ENCODE measurements at places on chromosomes 13 and 19.
A peak's percentile ranks its signal among the peaks of the same experiment; 100 is the strongest.

DNA sequence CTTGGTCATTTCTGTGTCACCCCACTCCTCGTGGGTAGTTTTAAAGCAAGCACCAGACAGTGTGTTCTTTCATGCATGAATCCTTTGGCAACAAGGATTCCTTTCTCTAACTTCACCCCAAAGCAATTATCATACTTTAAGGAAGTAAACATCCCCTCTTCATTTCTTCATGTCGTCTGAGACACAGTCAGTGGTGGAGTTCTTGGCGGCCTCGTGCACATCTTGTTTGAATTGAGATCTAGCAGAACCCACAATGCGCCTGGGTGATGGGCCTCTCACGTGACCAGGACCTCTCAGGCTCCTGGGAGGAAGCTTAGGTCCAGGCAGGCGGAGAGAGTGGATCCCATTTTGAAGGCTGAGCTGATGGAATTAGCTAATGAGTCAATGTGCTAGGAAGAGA lies 2.6 kb downstream of the ACSBG2 start:
- H3K4me1 ChIP-seq, result no peaks in the 10 kb centered on the region
- no peak overlapping the region for H3K4me3 ChIP-seq
- H3K36me3 ChIP-seq, result no peaks in the 10 kb centered on the region
- no peak overlapping the region for H3K27ac ChIP-seq
- H3K27me3 ChIP-seq, result peaks cover 3% of the 10 kb centered on the region
- ATAC-seq, result no peak

GRCh38 chr13:65301506-65301905 lies 1928.6 kb downstream of the PCDH9 start:
- H3K27ac ChIP-seq, result no peak overlapping the region
- H3K27me3 ChIP-seq, result no peaks in the 10 kb centered on the region
- no peaks in the 10 kb centered on the region for H3K4me1 ChIP-seq
- H3K36me3 ChIP-seq, result no peaks in the 10 kb centered on the region

DNA sequence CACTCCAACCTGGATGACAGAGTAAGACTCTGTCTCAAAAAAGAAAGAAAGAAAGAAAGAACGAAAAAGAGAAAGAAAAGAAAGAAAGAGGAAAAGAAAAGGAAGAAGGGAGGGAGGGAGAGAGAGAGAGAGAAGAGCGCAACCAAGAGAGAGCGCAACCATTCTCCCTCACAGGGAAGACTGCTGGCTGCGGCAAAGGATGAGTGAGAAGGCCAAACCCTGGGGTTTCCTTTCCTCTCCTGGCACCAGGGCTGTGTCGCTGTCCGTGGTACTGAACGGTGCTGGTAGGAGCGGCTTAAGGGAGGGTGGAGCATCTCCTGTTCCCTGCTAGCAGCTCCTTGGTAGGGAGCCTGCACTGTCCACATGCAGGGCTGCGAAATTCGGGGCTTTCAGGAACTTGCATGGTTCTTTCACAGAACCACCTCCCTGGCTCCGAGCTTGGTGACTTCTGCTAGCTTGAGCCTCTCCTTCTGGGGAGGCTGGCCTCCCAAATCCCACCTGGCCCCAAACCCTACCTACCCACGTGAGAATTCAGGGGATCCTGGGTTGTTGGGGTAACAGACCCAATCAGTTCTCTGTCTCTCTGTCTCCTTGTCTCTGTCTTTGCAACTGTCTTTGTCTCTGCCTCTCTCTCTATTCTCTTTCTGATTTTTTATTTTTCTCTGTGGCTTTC lies 51.1 kb upstream of the ZNRF4 start:
- no peaks in the 10 kb centered on the region for H3K4me1 ChIP-seq
- peak; percentile 59 for ATAC-seq
- H3K27ac ChIP-seq, result no peak overlapping the region
- no peaks in the 10 kb centered on the region for H3K36me3 ChIP-seq

- H3K4me3 ChIP-seq, result no peak overlapping the region
- H3K27ac ChIP-seq, result no peak overlapping the region
- H3K36me3 ChIP-seq, result no peaks in the 10 kb centered on the region
- no peaks in the 10 kb centered on the region for H3K4me1 ChIP-seq
- no peak for ATAC-seq
Observed at GRCh38 chr13:27341616-27342015, 71.0 kb downstream of the RASL11A start.

GRCh38 chr13:79429309-79429708 lies 23.3 kb upstream of the RBM26 start:
- peak; percentile 66 for ATAC-seq
- no peaks in the 10 kb centered on the region for H3K4me1 ChIP-seq
- no peak overlapping the region for H3K27ac ChIP-seq
- no peaks in the 10 kb centered on the region for H3K36me3 ChIP-seq

DNA sequence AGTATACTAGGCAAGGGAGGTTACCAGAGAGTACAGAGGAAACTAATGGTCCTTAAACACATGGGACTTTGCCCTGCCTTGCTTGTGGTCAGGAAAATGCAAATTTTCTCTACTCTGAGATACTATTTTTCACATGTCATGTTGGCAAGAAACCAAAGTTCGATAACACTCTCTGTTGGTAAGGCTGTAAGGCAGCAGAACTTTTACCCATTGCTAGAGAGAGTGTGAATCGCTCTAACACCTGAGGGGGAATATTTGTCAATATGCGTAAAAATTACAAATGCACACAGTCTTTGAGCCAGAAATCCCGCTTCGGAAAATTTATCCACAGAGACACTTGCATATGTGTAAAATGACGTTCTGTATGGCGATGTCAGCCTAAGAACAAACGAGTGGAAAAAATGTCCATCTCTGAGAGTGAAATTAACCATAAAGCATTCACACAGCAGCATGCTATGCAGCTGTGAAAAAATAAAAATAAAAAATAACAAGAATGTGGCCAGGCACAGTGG lies 9.5 kb upstream of the RFX1 start:
- no peaks in the 10 kb centered on the region for H3K4me1 ChIP-seq
- no peak overlapping the region for H3K27ac ChIP-seq
- no peak overlapping the region for H3K4me3 ChIP-seq
- no peaks in the 10 kb centered on the region for H3K27me3 ChIP-seq
- peak; percentile 48 for ATAC-seq

- H3K36me3 ChIP-seq, result no peaks in the 10 kb centered on the region
- H3K4me3 ChIP-seq, result peak overlapping the region; percentile 79
- no peak for ATAC-seq
Observed at GRCh38 chr19:18637673-18638630, 1.1 kb downstream of the KLHL26 start.

GRCh38 chr13:90835826-90836225 lies 511.7 kb upstream of the MIR17HG start:
- ATAC-seq, result no peak
- no peaks in the 10 kb centered on the region for H3K36me3 ChIP-seq
- H3K4me3 ChIP-seq, result no peak overlapping the region
- H3K27ac ChIP-seq, result no peak overlapping the region
- H3K4me1 ChIP-seq, result no peaks in the 10 kb centered on the region

DNA sequence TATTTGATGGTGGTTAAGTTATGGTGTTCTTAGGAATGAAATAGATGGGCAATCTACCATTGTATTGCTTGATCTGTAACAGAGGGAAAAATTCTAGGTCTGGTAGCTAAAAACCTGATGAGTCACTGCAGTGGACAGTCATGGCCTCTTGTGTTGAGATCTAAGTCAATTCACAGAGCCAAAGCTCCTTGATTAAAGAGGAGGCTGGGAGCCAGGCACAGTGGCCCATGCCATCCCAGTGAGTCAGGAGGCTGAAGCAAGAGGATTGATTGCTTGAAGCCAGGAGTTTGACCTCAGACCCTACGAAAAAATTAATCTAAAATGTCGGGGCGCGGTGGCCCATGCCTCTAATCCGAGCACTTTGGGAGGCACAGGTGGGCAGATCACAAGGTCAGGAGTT lies 67.1 kb upstream of the KPNA3 start:
- no peaks in the 10 kb centered on the region for H3K36me3 ChIP-seq
- H3K27ac ChIP-seq, result no peak overlapping the region
- peaks cover 5% of the 10 kb centered on the region for H3K4me1 ChIP-seq

DNA sequence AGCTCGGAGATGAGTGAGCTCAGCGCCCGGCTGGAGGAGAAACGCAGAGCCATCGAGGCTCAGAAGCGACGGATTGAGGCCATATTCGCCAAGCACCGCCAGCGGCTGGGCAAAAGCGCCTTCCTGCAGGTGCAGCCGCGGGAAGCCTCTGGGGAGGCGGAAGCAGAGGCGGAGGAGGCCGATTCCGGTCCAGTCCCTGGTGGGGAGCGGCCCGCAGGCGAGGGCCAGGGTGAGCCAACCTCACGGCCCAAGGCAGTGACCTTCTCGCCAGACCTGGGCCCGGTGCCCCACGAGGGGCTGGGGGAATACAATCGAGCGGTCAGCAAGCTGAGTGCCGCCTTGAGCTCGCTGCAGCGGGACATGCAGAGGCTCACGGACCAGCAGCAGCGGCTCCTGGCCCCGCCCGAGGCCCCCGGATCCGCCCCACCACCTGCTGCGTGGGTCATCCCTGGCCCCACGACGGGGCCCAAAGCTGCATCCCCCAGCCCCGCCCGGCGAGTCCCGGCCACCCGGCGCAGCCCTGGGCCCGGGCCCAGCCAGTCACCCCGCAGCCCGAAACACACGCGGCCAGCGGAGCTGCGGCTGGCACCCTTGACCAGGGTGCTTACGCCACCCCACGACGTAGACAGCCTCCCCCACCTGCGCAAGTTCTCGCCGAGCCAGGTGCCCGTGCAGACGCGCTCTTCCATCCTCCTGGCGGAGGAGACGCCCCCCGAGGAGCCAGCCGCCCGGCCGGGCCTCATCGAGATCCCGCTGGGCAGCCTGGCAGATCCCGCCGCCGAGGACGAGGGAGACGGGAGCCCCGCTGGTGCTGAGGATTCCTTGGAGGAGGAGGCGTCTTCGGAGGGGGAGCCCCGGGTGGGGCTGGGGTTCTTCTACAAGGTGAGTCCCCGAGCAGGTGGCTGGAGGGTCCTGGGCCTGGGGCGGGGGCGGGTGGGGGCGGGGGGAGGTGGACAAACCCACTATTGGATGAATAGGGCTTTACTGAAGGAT lies 16.8 kb downstream of the XAB2 start:
- no peak overlapping the region for H3K27ac ChIP-seq
- H3K27me3 ChIP-seq, result no peaks in the 10 kb centered on the region
- ATAC-seq, result no peak

DNA sequence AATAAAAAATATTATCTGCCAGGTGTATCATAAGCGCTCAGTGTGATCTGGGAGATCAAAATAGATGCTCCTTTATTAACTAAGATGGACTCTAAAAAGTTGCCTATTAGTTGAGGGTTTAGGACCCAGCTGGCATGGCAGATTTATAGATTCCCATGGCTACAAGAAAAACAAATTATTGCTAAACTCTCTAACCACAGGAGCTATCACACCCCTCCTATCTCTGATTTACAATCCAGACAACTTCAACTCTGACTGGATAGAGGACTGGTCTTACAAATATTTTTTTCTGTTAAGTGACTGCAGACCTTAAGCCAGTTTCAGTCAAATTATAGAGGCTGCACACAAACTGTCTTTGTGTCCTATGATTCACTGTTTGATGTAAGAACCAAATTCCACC lies 45.4 kb upstream of the MYCBP2 start:
- no peak overlapping the region for H3K27ac ChIP-seq
- H3K4me1 ChIP-seq, result peaks cover 5% of the 10 kb centered on the region
- H3K27me3 ChIP-seq, result no peaks in the 10 kb centered on the region
- H3K4me3 ChIP-seq, result no peak overlapping the region
- H3K36me3 ChIP-seq, result no peaks in the 10 kb centered on the region

GRCh38 chr13:102138635-102139190 lies 263.1 kb downstream of the FGF14 start:
- no peaks in the 10 kb centered on the region for H3K27me3 ChIP-seq
- H3K36me3 ChIP-seq, result no peaks in the 10 kb centered on the region
- H3K4me1 ChIP-seq, result no peaks in the 10 kb centered on the region
- H3K4me3 ChIP-seq, result no peak overlapping the region
- no peak overlapping the region for H3K27ac ChIP-seq

DNA sequence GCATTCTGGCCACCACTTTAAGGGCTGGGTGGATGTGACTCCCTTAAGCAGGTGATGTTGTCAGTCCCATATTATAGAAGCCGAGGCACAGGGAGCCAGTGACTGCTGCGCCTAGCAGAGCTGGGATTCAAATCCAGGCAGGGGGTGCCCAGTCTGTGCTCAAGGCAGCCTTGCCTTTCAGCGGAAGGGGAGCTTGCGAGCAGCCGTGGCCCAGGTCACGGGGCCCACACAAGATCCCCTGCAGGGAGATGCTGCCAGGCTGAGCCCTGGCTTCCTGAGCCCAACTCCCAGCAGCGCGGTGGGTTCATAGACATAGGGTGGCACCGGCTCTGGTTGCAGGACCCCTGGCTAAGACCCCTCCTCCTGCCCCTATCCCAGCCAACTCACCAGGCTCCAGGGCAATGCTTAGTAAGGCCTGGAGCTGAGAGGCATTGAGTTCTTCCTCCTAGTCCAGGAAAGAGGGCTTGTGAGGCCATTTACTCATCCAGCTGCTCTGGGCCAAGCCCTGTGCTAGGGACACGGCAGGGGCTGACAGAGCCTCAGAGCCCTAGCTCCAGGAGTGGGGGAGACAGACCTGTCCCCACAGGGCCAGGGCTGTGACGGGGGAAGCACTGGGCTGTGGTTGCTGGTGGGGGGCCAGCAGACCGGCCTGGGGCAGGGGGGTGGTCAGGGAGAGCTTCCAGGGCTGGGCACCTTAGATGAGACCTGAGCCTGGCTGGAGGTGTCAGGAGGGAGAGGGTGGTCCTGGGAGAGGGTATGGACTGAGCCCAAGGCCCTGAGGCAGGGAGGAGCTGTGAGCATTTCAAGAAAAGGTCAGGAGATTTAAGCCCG lies 9.6 kb downstream of the CAPN12 start:
- H3K4me1 ChIP-seq, result peaks cover 27% of the 10 kb centered on the region
- peak overlapping the region; percentile 88 for H3K27ac ChIP-seq
- peaks cover 36% of the 10 kb centered on the region for H3K36me3 ChIP-seq
- no peaks in the 10 kb centered on the region for H3K27me3 ChIP-seq
- ATAC-seq, result peak; percentile 9

- H3K27ac ChIP-seq, result peak overlapping the region; percentile 19
- peak overlapping the region; percentile 72 for H3K4me3 ChIP-seq
- H3K4me1 ChIP-seq, result no peaks in the 10 kb centered on the region
Observed at GRCh38 chr19:4474514-4475022, 2.5 kb downstream of the HDGFL2 start.

GRCh38 chr19:53644061-53644816 lies 12.4 kb downstream of the DPRX start:
- H3K4me3 ChIP-seq, result no peak overlapping the region
- no peaks in the 10 kb centered on the region for H3K36me3 ChIP-seq
- no peaks in the 10 kb centered on the region for H3K27me3 ChIP-seq

DNA sequence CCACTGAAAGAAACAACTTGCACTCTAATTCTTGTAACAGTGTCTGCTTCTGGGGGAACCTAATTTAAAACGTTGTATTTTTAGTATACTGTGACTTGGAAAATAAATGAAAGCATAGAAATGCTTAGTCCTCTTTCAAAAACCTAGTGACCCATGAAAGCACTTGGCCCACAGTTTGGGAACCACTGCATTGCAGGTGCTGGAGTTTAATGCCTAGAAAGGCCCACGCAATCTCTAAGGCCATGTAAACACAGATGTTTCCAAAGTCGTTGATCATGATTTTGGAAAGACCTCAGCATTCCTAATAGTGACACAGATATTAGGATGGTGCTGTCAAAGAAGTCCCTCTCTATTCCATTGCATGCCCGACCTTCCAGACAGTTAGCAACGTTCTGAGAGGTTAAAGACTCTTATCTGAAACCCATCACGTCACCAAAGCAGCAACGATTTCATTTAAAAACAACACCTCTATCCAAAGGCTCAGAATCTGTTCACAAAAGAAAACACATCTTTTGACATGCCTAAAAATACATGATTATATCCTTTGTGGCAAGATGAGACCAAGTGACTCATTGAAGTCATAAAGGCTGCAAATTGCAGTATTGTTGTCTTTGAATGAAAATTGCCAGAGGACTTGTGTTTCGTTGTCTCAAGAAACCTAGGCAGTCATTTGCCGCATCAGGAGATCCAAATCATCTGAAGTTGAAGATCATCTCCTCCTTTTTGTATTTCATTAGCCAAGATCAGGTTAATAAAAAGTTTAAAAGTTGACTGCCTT lies 328.0 kb upstream of the ZNF507 start:
- H3K4me1 ChIP-seq, result no peaks in the 10 kb centered on the region
- H3K27me3 ChIP-seq, result no peaks in the 10 kb centered on the region
- no peak overlapping the region for H3K27ac ChIP-seq
- no peak overlapping the region for H3K4me3 ChIP-seq

Measured in activated T-helper 17 cell treated with anti-CD3 and anti-CD28 coated beads, Interleukin-2, amount 50 U/mL, for 72 hours (primary cell).